ENCODE measurements at places on chromosomes 5 and 9.

GRCh38 chr5:111556501-111556900 lies 44.2 kb upstream of the STARD4 start:
- no peak for DNase-seq

- peak; percentile 38 for DNase-seq
These were observed 12.9 kb downstream of the OR2V2 start for GRCh38 chr5:181160152-181160754.

DNA sequence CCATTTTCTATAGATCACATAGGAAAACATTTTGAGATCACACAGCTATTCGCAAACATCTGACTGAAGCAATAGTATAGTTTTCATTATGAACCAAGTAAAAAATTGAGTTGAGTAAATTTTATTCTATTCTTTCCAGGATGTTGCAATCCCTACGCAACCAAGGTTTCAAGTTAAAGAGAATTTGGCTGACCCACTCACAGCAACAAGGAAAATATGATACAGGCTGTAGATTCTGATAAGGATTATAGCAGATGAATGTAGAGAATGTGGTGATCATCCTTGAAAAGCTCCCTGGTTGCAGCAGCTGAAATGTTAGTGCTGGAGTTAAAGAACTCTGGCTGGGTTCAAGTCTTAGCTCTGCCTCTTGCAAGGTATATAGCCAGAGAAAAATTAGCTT lies 4.7 kb downstream of the ABCA1 start:
- no peak for DNase-seq

DNA sequence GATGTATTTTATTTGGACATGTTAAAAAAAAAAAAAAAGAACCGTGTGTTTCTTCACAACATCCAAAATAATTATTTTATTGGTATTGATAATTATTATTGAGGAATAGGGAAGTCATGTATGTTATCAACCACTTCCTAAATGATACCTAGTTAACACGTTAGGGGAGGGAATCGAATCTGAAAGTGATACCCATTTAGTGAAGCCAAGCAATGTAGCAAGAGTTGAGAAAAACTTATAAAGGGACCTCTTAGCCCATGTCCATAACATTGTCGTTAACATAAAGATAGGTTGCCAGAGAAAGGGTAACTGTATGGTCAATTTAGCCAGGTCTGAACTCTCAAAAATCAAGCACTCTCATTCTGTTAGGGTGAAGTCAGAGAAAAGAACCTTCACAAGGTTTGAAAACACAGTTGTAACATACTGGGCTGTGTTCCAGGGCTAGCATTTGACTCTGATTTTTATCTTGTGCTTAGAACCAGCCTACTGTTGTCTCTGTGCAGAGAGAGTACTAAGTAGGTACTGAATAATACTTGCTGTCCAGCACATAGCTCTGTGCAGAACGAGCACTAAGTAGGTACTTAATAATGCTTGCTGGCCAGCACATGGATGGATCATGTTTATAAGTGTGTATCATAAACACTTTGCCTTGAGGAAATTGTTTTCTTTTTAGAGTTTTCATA lies 60.4 kb downstream of the GHR start:
- DNase-seq: no peak

- DNase-seq: no peak
These were observed 29.4 kb upstream of the TNIP1 start for GRCh38 chr5:151110122-151110681.

DNA sequence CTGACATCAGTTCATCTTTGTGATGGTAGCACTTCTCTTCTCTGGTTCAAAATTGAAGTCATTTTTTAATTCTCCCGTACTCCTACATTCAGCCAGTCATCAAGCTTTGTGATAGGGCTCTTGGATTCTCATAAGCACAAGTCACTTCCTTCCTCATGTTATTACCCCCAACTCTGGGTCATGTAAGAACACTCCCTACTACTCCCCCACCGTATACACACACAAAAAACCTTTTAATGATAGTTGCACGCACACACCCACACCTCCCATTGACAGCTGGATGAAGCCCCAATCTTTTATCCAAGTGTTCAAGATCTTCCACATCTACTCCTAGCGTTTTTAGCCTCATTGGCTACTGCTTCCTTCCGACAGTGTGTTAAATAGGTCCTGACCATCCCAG lies 16.8 kb downstream of the KDM3B start:
- no peak for DNase-seq

- no peak for DNase-seq
These were observed 22.8 kb downstream of the ACER2 start for GRCh38 chr9:19431361-19432171.

DNA sequence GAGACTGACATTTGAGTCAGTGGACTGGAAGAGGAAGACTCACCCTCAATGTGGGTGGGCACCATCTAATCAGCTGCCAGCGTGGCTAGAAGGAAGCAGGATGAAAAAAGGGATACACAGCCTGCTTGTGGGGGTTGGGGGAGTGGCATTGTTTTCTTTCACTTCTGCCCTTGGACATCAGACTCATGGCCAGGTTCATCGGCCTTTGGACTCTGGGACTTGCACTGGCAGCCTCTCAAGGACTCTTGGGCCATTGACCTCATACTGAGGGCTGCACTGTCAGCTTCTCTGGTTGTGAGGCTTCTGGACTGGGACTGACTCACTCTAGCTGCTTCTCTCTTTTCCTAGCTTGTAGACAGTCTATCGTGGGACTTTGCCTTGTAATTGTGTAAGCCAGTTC lies 374.9 kb downstream of the TLE1 start:
- DNase-seq: no peak

Measured in stimulated activated CD4-positive, alpha-beta T cell treated with anti-CD3 and anti-CD28 coated beads, Interleukin-15, amount 100 ng/mL, for 1 hour (primary cell).